AG09309 (cell line): ENCODE measurements at places on chromosomes 2 and 18.

DNA sequence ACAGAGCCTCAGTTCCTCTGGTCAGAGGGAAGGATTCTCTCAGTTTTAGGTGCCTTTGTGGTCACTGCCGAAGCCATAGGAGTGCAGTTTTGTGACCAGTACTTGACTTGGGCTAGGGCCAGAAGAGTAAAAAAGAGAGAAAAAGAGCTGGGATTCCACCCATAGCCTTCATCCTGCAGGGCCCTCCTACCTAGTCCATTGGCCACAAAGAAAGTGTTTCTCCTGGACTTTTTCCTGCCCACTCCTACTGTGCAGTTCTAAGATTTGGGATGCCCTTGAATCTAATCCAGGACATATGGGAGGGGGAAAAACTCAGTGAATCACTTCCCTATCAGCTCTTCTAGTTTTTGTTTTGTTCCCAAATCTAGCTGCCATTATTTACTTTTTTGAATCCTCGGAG lies 26.0 kb downstream of the FAM117B start:
- no peak for DNase-seq

DNA sequence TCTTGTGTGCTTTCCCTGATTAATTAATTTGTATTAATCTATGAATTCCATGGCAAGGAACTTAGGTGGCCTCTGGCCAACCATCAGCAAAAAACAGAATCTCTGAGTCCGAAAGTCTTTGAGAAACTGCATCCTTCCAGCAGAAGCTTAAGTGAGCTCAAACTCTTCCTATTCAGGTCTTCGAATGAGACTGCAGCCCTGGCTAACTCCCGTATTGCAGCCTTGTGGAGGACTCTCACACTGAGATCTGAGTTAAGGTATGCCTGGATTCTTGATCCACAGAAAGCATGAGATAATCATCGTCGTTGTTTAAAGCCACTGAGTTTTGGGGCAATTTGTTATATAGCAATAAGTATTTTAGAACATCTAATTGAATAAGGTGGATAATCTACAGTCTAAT lies 1143.9 kb upstream of the NXPH2 start:
- no peak for DNase-seq

GRCh38 chr2:72924353-72925240 lies 7.3 kb downstream of the EMX1 start:
- DNase-seq = no peak

DNA sequence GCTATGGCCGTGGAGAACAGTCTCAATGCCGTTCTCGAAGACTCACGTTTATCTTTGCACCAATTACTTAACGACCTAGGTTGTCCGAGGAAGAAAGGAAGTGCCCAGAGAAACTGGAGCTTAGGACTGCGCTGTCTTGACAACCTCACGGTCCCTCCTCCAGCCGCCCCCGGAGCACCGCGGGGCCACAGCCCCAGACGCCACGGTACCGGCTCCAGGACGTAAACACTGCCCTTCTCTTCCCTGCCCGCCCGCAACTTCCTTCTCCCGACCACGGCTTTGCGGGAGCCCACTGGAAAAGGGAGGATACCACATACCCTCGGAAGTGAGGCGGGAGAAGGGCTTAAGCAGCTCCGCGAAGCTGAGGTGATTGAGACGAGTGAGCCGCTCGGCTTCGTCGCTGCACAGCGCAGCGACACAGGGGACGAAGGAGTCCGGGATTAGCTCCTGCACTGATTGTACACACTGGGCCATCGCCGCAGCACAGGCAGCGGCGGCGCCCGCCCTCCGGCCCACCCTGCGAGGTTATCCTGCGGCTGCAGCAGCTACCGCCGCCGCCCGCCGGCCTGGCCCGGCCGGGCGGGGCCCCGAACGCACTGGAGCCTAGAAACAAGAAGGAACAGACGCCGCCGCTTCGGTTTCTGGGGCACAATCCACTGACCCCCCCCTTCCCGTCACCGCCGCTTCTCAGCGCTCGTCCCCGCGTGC lies 483 bp downstream of the TRAPPC8 start:
- no peak for DNase-seq

- DNase-seq = no peak
Measured at GRCh38 chr2:55966401-55967118, 43.0 kb upstream of the EFEMP1 start.

DNA sequence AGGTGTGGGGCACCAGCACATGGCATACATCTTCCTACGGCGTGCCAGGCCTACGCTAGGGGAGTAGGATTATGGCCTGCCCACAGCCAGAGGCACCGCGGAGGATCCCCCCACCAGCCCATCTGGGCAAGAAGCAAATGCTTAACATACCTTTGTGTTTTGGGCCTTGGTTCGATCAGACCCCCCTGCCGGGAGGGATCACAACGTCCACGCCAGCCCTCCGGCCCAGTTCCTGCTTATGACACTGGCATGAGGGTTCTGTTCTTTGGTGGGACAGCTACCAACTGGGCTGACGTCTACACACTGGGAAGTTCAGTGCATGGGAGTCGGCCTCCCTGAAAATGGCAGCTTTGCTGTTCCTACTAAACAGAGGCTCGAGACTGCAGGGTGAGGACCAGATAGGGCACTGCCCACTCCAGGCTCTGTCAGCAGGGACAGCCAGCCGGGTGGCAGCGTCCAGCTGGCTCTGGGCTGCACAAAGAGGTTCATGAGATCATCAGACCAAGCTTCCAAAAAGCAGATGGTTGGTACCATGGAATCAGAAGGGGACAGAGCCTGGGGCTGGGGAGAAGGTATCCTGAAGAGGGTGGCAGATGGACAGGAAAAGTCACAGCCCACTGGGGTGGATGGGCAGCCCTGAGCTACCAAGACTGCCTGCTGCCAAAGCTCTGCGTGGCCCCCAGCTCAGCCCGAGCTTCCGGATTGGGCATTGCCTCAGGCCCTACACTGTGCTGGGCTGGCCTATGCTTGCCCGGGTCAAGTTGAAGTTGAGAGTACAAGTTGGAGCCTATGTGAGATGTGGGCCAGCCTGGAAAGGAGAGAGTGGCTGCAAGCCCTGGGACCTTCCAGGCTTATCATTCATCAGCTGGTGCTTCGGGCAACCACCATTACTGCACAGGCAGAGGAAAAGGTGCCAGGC lies 61.7 kb upstream of the TEX51 start:
- no peak for DNase-seq

DNA sequence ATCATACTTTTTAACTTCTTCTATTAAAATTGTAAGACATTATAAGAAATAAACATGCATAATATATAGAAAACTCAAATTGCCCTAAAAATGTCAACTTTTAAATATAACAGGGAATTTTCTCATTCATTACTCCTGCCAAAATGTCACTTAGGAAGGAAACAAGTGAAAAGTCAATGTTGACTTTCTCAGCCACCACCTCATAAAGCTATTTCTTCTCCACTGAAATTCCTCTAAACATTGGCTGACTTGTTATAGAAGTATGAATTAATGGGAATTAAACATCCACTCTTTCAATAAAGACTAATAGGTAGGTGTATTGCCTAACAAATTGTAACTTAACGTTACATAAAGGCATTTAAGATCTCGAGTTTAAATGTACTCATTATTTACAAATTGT lies 499.7 kb upstream of the SYT4 start:
- DNase-seq = no peak
